Activated T-helper 2 cell treated with anti-CD3 and anti-CD28 coated beads, Interferon-gamma antibody, Interleukin-2, Interleukin-4, amounts not matched to agents 10 μg/mL and 5 μg/mL and 100 μg/mL, durations not matched to agents 14 hours and 24 hours and 36 hours (primary cell): ENCODE measurements at places on chromosomes 6 and 20.
A peak's percentile ranks its signal among the peaks of the same experiment; 100 is the strongest.

GRCh38 chr6:6178795-6179194 lies 141.7 kb downstream of the F13A1 start:
- H3K27ac ChIP-seq = no peak overlapping the region
- no peaks in the 10 kb centered on the region for H3K36me3 ChIP-seq
- DNase-seq = no peak
- H3K4me3 ChIP-seq = no peak overlapping the region

DNA sequence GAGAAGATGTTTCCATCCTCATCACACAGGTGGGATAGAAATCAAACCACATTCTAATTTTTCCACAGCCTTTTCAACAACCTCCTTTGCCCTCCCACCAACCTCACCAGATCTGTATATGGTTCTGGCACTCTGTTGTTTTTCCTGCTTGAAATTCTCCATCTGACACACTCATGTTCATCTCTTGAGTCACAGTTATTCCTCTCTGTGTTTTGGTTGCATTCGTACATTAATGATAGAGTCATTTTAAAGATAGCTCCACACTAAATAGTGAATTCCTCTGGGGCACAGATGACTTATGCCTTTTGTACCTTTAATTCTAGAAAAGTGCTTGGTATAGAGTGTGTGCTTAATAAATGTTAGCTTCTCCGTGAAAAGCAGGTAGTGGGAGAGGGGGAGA lies 1.4 kb upstream of the GCLC start:
- H3K4me1 ChIP-seq = peaks cover 47% of the 10 kb centered on the region
- H3K36me3 ChIP-seq = peaks cover 7% of the 10 kb centered on the region
- peak overlapping the region; percentile 9 for H3K4me3 ChIP-seq
- no peak for DNase-seq
- H3K27me3 ChIP-seq = peaks cover 8% of the 10 kb centered on the region
- H3K27ac ChIP-seq = no peak overlapping the region

GRCh38 chr6:160121981-160122380 lies 366 bp downstream of the SLC22A1 start:
- H3K4me3 ChIP-seq = no peak overlapping the region
- DNase-seq = no peak
- H3K27me3 ChIP-seq = no peaks in the 10 kb centered on the region
- peaks cover 12% of the 10 kb centered on the region for H3K36me3 ChIP-seq
- no peak overlapping the region for H3K27ac ChIP-seq
- no peaks in the 10 kb centered on the region for H3K4me1 ChIP-seq

GRCh38 chr20:37729909-37730308 lies 36.1 kb downstream of the CTNNBL1 start:
- H3K4me3 ChIP-seq = no peak overlapping the region

GRCh38 chr20:51322164-51322707 lies 220.3 kb downstream of the NFATC2 start:
- no peaks in the 10 kb centered on the region for H3K4me1 ChIP-seq
- H3K27me3 ChIP-seq = no peaks in the 10 kb centered on the region
- DNase-seq = no peak

DNA sequence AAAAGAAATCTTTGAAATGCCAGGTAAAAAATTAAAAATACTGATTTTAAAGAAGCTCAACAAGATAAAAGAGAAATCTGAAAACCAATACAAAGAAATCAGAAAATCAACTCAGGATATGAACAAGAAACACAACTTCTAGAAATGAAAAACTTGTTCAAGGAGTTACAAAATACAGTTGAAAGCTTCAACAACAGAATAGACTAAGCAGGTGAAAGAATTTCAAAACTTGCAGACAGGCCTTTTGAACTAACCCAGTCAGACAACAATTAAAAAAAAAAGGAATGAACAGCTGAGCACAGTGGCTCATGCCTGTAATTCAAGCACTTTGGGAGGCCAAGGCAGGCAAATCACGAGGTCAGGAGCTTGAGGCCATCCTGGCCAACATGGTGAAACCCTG lies 57.8 kb downstream of the PDSS2 start:
- no peak overlapping the region for H3K27ac ChIP-seq
- H3K4me1 ChIP-seq = peaks cover under 1% of the 10 kb centered on the region
- H3K36me3 ChIP-seq = peaks cover 50% of the 10 kb centered on the region
- DNase-seq = no peak

DNA sequence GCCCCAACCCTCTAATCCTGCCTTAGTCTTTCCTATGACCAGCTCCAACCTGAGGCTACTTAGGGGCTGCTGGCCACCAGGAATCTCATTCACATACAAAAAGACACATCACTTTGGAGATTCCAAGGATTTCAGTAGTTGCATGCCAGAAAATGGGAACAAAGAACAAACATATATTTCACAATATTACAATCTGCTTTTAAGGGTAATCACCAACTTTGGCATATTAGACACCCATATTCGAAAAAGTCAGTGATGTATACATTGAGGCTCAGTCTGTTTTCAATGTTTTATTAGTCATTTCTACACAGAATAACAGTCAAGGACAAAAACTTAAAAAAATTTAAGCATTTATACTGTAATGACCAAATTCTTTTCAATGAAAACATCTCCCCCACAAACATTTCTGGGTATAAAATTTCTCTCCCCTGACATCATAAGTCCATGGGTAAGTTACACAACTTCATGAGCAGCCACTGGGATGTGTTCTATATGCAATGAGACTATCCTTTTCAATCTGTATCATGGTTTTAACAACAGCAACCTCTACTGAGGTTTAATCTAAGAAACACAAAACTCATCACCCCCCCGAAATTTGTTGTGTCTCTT lies 103.5 kb downstream of the MAP7 start:
- H3K27me3 ChIP-seq = peaks cover 12% of the 10 kb centered on the region
- no peak overlapping the region for H3K4me3 ChIP-seq
- H3K36me3 ChIP-seq = no peaks in the 10 kb centered on the region
- no peaks in the 10 kb centered on the region for H3K4me1 ChIP-seq
- no peak for DNase-seq

GRCh38 chr20:59044796-59045195 lies 2.2 kb upstream of the PRELID3B start:
- no peak overlapping the region for H3K27ac ChIP-seq
- H3K4me1 ChIP-seq = peaks cover 46% of the 10 kb centered on the region
- peaks cover 19% of the 10 kb centered on the region for H3K36me3 ChIP-seq
- H3K27me3 ChIP-seq = peaks cover 2% of the 10 kb centered on the region

GRCh38 chr6:170212956-170213636 lies 77.8 kb downstream of the DLL1 start:
- H3K36me3 ChIP-seq = no peaks in the 10 kb centered on the region
- H3K4me3 ChIP-seq = no peak overlapping the region
- H3K4me1 ChIP-seq = no peaks in the 10 kb centered on the region
- DNase-seq = no peak
- H3K27ac ChIP-seq = no peak overlapping the region

DNA sequence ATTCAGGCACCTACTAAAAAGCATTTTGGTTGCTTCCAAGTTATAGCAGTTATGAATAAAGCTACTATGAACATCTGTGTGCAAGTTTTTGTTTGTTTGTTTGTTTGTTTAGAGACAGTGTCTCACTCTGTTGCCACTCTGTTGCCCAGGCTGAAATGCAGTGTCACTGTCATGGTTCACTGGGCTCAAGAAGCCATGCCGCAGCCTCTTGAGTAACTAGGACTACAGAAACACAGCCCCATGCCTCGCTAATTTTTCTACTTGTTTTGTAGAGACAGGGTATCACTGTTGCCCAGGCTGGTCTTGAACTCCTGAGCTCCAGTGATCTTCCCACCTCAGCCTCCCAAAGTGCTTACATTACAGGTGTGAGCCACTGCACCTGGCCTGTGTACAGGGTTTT lies 795.9 kb downstream of the EPHA7 start:
- DNase-seq = no peak
- no peaks in the 10 kb centered on the region for H3K4me1 ChIP-seq
- H3K4me3 ChIP-seq = no peak overlapping the region
- H3K27ac ChIP-seq = no peak overlapping the region

GRCh38 chr20:61951695-61952533 lies 113.8 kb downstream of the TAF4 start:
- H3K27ac ChIP-seq = no peak overlapping the region
- no peak for DNase-seq
- H3K4me3 ChIP-seq = no peak overlapping the region
- no peaks in the 10 kb centered on the region for H3K36me3 ChIP-seq

GRCh38 chr6:39892490-39893129 lies 41.7 kb downstream of the MOCS1 start:
- H3K4me1 ChIP-seq = no peaks in the 10 kb centered on the region
- DNase-seq = no peak
- H3K27me3 ChIP-seq = peaks cover 4% of the 10 kb centered on the region
- H3K36me3 ChIP-seq = no peaks in the 10 kb centered on the region

- H3K36me3 ChIP-seq = no peaks in the 10 kb centered on the region
Observed at GRCh38 chr20:15242773-15243172, 905.4 kb upstream of the FLRT3 start.

DNA sequence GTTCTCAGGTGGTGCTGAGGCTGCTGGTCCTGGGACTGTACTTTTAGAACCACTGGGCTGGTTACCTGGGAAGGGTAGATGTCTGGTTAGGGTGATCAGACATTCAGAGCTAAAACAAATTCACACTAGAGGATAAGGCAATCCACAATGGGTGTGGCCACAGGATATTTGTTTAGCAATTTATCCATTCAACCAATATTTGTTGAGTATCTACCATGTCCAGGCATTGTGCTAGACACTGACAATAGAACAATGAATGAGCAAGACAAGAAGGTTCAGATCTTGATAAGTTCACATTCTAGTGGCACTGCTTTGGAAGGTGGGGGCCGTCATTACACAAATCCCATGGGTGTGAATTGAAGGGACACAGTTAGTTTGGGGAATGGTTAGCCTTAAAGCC lies 131.7 kb downstream of the BCAS1 start:
- no peak overlapping the region for H3K27ac ChIP-seq
- H3K36me3 ChIP-seq = no peaks in the 10 kb centered on the region
- H3K4me3 ChIP-seq = no peak overlapping the region
- no peak for DNase-seq

DNA sequence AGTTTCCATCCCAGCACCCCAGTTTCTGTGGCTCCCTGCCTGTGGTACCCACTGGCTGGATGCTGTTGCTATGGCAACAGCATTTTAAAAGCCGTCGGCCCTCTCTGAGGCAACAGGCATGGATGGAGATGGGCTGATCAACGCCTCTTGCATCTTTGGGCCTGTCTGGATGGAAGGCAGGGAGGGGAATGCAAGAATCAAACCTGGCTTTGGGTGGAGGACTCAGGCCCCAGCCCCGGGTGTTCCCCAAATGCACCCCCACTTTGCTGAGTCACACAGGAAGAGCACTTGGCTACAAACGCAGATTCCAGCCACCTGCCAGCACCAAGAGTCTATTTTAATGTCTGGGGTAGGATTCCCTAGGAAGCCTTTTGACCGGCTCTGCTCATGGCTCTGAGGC lies 45.7 kb upstream of the TGM2 start:
- H3K36me3 ChIP-seq = no peaks in the 10 kb centered on the region
- no peaks in the 10 kb centered on the region for H3K4me1 ChIP-seq
- no peak overlapping the region for H3K27ac ChIP-seq
- no peak overlapping the region for H3K4me3 ChIP-seq
- H3K27me3 ChIP-seq = peaks cover 5% of the 10 kb centered on the region

DNA sequence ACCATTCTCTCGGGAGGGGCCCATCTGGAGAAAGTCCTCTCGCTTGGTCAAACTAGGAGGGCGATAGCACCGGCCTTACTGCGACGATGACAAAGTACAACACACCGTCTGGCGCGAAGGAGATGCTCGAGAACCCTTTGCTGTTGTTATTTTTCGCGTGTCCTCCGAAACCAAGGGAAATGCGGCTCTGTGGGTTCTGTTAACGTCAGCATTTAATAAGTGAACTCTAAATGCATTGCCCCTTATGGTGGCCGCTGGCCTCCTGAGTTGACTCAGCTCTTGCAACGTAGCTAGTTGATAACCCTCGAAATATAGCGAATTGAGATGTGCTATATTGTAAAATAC lies 577 bp upstream of the SCAND1 start:
- peaks cover 13% of the 10 kb centered on the region for H3K4me1 ChIP-seq
- peaks cover 14% of the 10 kb centered on the region for H3K36me3 ChIP-seq
- no peaks in the 10 kb centered on the region for H3K27me3 ChIP-seq

GRCh38 chr6:117463762-117464665 lies 18.5 kb upstream of the DCBLD1 start:
- DNase-seq = no peak
- peak overlapping the region; percentile 28 for H3K27ac ChIP-seq
- peaks cover 14% of the 10 kb centered on the region for H3K27me3 ChIP-seq
- no peak overlapping the region for H3K4me3 ChIP-seq

DNA sequence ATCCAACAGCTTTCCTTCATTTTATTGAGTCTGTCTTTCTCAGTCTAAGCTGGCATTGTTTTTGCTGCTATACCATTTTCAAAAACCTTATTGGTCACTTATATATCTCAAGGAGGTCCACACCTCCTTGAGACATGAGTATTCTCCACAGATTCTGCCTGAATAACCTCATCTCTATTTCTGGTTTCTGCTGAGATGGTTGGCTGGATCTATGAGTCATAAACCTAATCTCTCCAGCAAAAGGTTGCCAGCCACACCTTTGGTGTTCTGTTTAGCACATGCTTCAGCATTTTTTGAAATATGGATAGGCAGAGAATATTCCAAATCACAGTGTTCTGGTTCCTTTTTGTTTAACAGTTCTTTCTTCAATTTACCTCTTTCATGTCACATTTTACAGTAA lies 40.8 kb upstream of the TMEM244 start:
- H3K27me3 ChIP-seq = peaks cover 32% of the 10 kb centered on the region
- no peaks in the 10 kb centered on the region for H3K4me1 ChIP-seq
- H3K27ac ChIP-seq = no peak overlapping the region
- no peak overlapping the region for H3K4me3 ChIP-seq
- DNase-seq = no peak
- no peaks in the 10 kb centered on the region for H3K36me3 ChIP-seq

DNA sequence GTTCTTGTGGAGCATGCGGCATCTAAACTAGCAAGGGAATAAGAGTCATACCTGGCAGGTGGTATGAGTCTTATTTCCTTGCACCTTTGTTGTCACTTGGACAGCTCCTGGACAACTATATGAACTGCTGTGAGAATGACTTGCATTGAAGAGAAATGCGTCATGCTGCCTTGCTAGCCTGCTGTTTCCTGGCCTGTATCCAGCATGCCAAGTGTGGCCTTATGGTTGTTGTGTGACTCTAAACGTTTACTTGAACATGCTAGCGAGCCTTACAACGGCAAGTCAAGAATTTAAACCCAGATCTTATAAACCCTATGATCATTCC lies 90.4 kb downstream of the CEP162 start:
- no peak overlapping the region for H3K4me3 ChIP-seq
- no peak for DNase-seq
- H3K27me3 ChIP-seq = no peaks in the 10 kb centered on the region
- no peaks in the 10 kb centered on the region for H3K36me3 ChIP-seq
- no peak overlapping the region for H3K27ac ChIP-seq
- peaks cover 4% of the 10 kb centered on the region for H3K4me1 ChIP-seq
